ENCODE measurements at places on chromosomes 16 and 17.

DNA sequence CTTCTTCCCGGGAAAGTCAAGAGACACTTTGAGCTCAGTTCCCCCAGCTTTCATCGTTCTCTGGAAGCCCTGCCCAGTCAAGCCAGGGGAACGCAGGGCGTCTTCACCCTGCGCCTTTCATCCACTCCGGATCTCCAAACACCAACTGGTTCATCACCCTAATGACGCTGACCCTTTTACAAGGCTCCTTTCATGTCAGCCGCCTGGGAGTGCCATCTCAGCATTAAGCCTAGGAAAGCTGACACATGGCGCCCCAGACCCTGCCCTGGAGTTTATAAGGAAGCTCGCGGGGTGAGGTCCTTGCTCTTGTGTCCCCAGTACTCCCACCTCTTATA lies 594 bp upstream of the DNAJC7 start:
- no peak for DNase-seq

- DNase-seq: no peak
Observed at GRCh38 chr16:81514041-81514559, 69.5 kb downstream of the CMIP start.

DNA sequence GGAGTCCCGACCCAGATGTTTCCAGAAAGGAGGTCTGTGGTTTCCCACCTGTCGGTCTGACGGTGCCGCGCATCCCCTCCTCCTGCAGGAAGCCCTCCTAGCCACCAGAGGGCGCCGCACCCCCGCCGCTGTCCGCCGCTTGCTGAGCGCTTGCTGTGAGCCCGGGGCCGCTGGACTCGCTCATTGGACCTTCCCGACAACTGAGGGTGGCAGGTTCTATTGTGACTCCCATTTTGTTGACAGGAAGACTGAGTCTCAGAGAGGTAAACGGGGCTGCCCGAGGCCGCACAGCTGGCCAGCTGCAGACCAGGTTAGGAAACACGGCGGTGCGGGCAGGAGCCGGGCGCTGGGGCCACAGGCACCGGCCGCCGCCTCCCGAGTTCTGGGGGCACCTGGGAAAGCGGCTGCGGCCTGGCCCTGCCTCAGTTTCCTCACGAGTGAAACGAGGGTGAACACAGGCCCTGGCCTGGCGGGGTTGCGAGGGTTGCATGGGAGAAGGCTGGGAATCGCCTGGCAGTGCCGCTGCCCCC lies 191.1 kb upstream of the CIBAR2 start:
- peak; percentile 69 for DNase-seq

- DNase-seq: peak; percentile 59
Observed at GRCh38 chr17:49995055-49995738, at the start of gene DLX3. Gene DLX3, minus strand, starts transcription at chr17:49995224. Its CDS starts 226 bp downstream, at chr17:49994998.

- DNase-seq: no peak
Observed at GRCh38 chr17:34358631-34359030, 2.4 kb downstream of the CCL13 start.

- DNase-seq: no peak
Observed at GRCh38 chr16:81099958-81100357, 3.8 kb upstream of the GCSH start.

DNA sequence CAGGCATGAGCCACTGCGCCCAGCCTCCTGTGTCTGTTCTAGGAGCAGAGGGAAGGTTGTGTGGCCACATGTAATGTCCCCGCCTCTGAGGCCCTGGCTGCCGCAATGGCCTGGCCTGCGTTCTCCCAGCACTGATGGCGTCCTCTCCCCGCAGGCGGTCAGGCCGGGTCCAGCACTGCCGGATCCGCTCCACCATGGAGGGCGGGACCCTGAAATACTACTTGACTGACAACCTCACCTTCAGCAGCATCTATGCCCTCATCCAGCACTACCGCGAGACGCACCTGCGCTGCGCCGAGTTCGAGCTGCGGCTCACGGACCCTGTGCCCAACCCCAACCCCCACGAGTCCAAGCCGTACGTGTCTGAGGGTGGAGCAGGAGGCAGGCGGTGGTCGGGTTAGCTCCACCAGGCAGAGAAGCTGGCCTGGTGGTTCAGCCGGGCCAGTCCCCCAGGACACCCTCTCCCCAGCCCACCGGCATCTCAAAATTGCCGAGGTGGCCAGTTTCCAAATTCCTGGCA lies 100.8 kb downstream of the SDR42E1 start:
- no peak for DNase-seq

GRCh38 chr17:17553217-17554195 lies 38.0 kb downstream of the PEMT start:
- no peak for DNase-seq

- DNase-seq: peak; percentile 45
Observed at GRCh38 chr16:15950161-15950854, 892 bp downstream of the ABCC1 start.
